ENCODE measurements at places on chromosomes 2 and 18.

GRCh38 chr2:9217838-9218770 lies 11.5 kb downstream of the ASAP2 start:
- H3K27ac ChIP-seq, result no peak overlapping the region
- DNase-seq, result no peak
- H3K4me1 ChIP-seq, result peaks cover 23% of the 10 kb centered on the region
- H3K27me3 ChIP-seq, result no peaks in the 10 kb centered on the region

- H3K4me1 ChIP-seq, result no peaks in the 10 kb centered on the region
- H3K4me3 ChIP-seq, result no peak overlapping the region
- no peaks in the 10 kb centered on the region for H3K36me3 ChIP-seq
- no peak for DNase-seq
- H3K27ac ChIP-seq, result no peak overlapping the region
Observed at GRCh38 chr2:184338771-184339170, 259.6 kb upstream of the ZNF804A start.

- H3K27me3 ChIP-seq, result no peaks in the 10 kb centered on the region
- DNase-seq, result no peak
- H3K4me3 ChIP-seq, result no peak overlapping the region
Observed at GRCh38 chr2:104412384-104412783, 441.5 kb upstream of the POU3F3 start.

DNA sequence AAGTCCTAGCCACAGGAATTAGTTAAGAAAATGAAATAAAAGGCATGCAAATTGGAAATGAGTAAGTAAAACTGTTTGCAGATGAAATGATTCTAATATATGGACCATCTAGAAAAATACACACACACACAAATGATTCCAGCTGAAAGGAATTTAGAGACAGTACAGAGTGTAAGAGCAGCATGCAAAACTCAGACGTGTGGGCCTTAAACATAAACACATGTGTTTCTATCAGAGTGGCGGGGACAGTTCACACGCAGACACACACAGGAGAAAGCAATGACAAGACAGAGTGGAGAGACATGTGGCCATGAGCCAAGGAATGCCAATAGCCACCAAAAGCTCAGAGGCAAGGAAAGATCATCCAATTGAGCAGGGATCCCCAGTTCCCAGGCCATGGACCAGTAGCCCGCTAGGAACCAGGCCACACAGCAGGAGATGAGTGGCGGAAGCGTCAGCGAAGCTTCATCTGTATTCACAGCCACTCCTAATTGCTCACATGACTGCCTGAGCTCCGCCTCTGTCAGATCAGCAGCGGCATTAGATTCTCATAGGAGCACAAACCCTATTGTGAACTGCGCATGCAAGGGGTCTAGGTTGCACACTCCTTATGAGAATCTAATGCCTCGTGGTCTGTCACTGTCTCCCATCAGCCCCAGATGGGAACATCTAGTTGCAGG lies 155.4 kb downstream of the ARL4C start:
- H3K27me3 ChIP-seq, result no peaks in the 10 kb centered on the region
- H3K4me1 ChIP-seq, result no peaks in the 10 kb centered on the region
- DNase-seq, result no peak

DNA sequence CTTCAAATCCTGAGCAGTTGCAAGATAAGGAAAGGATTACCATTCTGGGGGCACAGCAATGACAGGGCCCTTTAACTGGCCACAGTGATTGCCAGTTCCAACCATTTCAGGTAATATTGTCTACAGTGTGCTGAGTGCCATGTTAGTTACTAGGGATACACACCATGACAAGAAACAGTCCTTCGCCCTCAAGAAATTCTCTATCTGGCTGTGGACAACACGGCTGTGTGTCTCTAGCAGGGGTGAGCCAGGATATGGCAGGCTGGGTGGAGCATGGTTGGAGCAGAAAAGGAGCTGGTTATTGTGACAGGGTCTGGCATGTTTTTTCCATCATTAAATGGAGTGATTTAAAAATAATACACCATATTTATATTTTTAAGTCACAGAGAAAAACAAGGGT lies 31.0 kb downstream of the TSPYL6 start:
- H3K4me3 ChIP-seq, result no peak overlapping the region
- H3K36me3 ChIP-seq, result no peaks in the 10 kb centered on the region
- H3K27me3 ChIP-seq, result no peaks in the 10 kb centered on the region
- no peak for DNase-seq

- no peak overlapping the region for H3K4me3 ChIP-seq
- H3K36me3 ChIP-seq, result no peaks in the 10 kb centered on the region
- no peaks in the 10 kb centered on the region for H3K4me1 ChIP-seq
- no peak for DNase-seq
- no peaks in the 10 kb centered on the region for H3K27me3 ChIP-seq
Observed at GRCh38 chr2:164371916-164372315, 249.4 kb downstream of the GRB14 start.

GRCh38 chr2:143954186-143954585 lies 565.7 kb downstream of the ZEB2 start:
- H3K27me3 ChIP-seq, result no peaks in the 10 kb centered on the region
- no peak overlapping the region for H3K4me3 ChIP-seq
- H3K27ac ChIP-seq, result no peak overlapping the region
- H3K4me1 ChIP-seq, result no peaks in the 10 kb centered on the region

GRCh38 chr18:57953883-57954282 lies 90.1 kb upstream of the NEDD4L start:
- H3K27ac ChIP-seq, result no peak overlapping the region
- H3K4me3 ChIP-seq, result no peak overlapping the region
- DNase-seq, result no peak
- H3K27me3 ChIP-seq, result no peaks in the 10 kb centered on the region
- H3K4me1 ChIP-seq, result peaks cover 3% of the 10 kb centered on the region

DNA sequence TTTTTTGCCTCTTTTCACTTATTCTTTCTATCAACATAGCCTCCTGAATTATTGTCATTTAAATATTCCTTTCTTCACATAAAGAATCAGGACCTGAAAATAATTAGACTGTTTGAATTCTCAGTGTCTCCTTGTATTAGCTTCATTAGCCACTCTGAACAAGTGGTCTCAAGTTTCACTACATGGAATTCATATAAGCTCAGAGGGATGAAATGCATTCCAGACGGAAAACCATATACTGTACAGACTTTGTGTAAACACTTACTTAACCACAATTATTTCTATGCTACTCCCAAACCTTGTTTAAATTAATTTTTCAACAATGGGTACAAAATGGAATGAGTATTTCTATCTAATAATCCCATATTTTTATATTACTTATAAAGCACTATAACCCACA lies 53.4 kb downstream of the CHN1 start:
- H3K4me3 ChIP-seq, result no peak overlapping the region
- no peaks in the 10 kb centered on the region for H3K4me1 ChIP-seq
- no peak overlapping the region for H3K27ac ChIP-seq
- no peak for DNase-seq

- H3K4me1 ChIP-seq, result no peaks in the 10 kb centered on the region
- no peaks in the 10 kb centered on the region for H3K27me3 ChIP-seq
- no peak overlapping the region for H3K4me3 ChIP-seq
- no peak for DNase-seq
- H3K36me3 ChIP-seq, result no peaks in the 10 kb centered on the region
Observed at GRCh38 chr2:180655393-180655792, 325.0 kb upstream of the UBE2E3 start.

- H3K4me3 ChIP-seq, result no peak overlapping the region
- no peaks in the 10 kb centered on the region for H3K27me3 ChIP-seq
- H3K27ac ChIP-seq, result no peak overlapping the region
Observed at GRCh38 chr2:30106543-30106942, 40.3 kb upstream of the YPEL5 start.

DNA sequence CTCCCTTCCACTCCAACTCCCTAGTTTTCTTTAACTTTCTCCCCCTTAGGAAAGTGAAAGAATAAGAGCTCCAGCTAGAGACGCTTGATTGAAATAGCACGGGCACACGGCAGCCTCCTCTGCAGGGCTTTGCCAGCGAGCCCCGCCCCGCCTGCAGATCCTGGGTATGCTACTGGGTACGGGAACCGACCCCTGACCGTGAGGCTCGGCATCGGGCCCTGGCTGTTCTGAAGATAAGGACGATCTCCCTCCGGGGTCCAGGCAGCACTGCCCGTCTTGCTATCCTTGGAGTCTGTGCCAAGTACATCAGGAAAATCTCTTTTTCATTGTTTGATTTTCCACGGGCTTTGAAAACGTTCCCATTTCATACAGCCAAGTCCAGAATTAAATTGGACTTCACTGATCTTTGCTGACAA lies 284.5 kb downstream of the MTX2 start:
- peaks cover 3% of the 10 kb centered on the region for H3K4me1 ChIP-seq
- H3K27me3 ChIP-seq, result no peaks in the 10 kb centered on the region

DNA sequence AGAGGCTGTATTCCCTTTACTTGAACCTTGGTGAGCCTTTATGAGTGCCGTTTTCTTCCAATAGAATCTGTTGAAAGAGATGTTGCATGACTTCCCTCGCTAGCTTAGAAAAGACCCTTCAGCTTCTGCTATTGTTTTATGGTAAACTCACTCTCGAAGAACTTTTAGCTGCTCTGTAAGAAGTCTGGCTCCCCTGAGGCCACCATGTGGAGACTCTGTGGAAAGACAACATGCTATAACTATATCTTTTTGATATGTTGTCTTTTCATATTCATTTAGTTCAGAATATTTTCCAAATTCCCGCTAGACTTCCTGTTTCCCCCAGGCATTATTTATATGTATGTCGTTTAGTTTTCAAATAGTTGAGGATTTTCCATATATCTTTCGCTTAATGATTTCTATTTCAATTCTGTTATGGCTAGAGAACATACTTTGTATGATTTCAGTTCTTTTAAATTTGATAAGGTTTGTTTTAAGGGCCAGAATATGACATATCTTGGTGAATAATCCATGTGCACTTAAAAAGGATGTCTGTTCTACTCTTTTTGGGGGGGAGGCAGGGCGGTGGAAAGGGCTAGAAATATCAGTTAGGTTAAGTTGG lies 64.1 kb downstream of the PTPN4 start:
- H3K4me3 ChIP-seq, result no peak overlapping the region
- no peak for DNase-seq
- peaks cover 6% of the 10 kb centered on the region for H3K4me1 ChIP-seq
- no peaks in the 10 kb centered on the region for H3K27me3 ChIP-seq

DNA sequence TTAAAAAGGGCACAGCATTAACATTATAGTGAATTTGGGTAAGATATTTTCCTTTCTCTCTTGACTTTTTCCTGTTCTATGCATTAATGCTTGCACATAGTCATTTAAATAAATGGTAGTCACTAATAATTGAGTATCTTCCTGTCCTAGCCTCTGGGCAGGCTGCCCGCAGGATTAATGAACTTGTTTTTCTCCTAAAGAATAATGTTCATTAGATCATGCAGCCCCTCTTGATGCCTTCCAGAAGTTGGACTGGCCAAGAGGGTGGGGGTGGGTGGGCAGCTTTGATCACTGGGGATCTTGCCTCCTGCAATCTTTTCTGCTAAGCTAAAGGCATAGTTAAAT lies 514.5 kb upstream of the CDH2 start:
- H3K27me3 ChIP-seq, result no peaks in the 10 kb centered on the region
- H3K4me1 ChIP-seq, result no peaks in the 10 kb centered on the region
- no peak overlapping the region for H3K27ac ChIP-seq
- DNase-seq, result no peak

DNA sequence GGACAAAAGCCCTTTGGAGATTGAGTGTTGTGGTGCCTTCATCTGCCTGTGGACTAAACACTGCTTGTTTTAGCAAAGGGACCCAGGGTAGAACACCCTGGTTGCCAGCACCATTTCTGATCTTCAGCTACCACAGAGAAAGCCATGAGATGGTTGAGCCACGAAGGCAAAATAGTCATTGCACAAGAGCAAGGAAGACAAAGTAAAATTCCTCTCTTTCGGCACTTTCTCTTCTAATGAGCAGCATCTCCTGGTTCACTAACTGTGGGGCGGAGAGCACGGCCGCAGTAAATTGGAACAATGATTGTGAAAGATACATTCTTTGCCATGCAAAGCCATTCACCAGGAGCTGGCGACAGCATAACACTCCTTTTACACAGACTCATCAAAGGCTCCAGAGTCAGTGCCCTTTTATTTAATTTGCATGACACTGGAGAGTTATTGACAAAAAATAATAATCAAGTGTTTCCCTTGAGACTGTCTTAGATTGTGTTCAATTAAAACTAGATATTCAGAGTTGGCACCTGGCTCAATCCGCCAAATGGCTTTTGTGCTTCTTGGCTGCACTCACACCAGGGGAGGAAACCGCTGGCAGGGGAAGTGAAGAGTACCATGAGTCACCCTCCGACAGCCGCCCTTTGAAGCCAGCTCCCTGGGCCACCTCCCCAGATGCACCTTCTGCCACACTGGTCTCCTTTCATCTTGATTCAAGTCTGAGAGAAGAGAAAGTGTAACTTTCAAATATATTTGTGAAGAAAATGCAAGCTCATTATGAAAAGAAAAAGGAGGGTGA lies 100.5 kb upstream of the MEIS1 start:
- no peak overlapping the region for H3K27ac ChIP-seq
- H3K36me3 ChIP-seq, result no peaks in the 10 kb centered on the region
- H3K27me3 ChIP-seq, result no peaks in the 10 kb centered on the region
- H3K4me3 ChIP-seq, result no peak overlapping the region

- no peak for DNase-seq
- H3K27me3 ChIP-seq, result no peaks in the 10 kb centered on the region
- no peaks in the 10 kb centered on the region for H3K36me3 ChIP-seq
- H3K27ac ChIP-seq, result no peak overlapping the region
- no peaks in the 10 kb centered on the region for H3K4me1 ChIP-seq
- no peak overlapping the region for H3K4me3 ChIP-seq
Observed at GRCh38 chr2:16368328-16368727, 297.3 kb downstream of the CYRIA start.

GRCh38 chr2:160457588-160457987 lies 36.0 kb downstream of the RBMS1 start:
- H3K36me3 ChIP-seq, result no peaks in the 10 kb centered on the region
- no peak for DNase-seq
- H3K27me3 ChIP-seq, result no peaks in the 10 kb centered on the region
- H3K4me3 ChIP-seq, result no peak overlapping the region
- no peak overlapping the region for H3K27ac ChIP-seq

DNA sequence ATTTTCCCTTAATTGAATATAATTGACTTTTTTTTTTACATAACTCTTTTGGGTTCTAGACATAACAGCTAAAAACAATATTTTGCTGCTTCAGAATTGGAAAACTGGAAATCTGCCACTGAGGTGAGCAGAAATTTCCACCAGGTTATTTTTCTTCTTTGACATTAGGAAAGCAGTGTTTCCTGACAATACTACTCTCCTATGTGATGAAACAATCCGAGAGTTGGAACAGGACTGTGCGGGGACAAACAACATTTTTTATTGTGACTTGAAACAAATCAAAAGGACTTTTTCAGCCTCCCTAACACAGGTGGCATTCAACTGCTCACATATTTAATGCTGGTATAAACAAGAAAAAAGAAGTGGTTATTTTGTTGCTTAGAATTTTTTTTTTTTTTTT lies 237.2 kb downstream of the RNF152 start:
- DNase-seq, result no peak
- H3K4me3 ChIP-seq, result no peak overlapping the region
- H3K27me3 ChIP-seq, result no peaks in the 10 kb centered on the region
- H3K36me3 ChIP-seq, result no peaks in the 10 kb centered on the region
- no peaks in the 10 kb centered on the region for H3K4me1 ChIP-seq

DNA sequence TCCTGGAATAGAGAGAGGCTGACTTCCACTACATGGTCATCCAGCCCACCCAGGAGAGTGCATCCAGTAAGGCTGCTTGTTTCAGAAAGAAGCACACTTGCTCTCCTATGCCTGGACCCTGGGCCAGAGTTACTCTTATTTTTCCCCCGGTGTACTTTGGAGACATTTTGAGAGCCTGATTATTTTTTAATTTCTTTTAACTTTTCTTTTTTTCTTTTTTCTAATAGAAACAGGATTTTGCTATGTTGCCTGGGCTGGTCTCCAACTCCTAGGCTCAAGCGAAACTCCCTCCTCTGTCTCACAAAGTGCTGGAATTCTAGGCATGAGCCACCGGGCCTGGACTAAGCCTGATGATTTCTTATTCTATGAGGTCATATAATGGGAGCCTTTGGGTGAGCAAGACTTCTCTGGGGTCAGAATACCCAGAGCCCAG lies 62.2 kb downstream of the RPL37A start:
- no peaks in the 10 kb centered on the region for H3K36me3 ChIP-seq
- H3K4me1 ChIP-seq, result no peaks in the 10 kb centered on the region
- H3K4me3 ChIP-seq, result no peak overlapping the region
- no peak overlapping the region for H3K27ac ChIP-seq
- H3K27me3 ChIP-seq, result no peaks in the 10 kb centered on the region

Measured in upper lobe of left lung (tissue), 6 donors.